ENCODE measurements at places on chromosomes 1 and 21. TPM values are rescaled to one million over a fixed set of nuclear protein-coding genes. Genes with fewer than 3 reads are reported as not detected.
A peak's percentile ranks its signal among the peaks of the same experiment; 100 is the strongest.

The PRR9 gene
- not detected for total RNA-seq

The RAB25 gene
- total RNA-seq: not detected

The POU3F1 gene
- total RNA-seq: 0.28 TPM

The TFAP2E gene
- total RNA-seq: 0.81 TPM

The C1orf94 gene
- not detected for total RNA-seq

The KDF1 gene
- total RNA-seq: not detected

The KCNJ15 gene
- 3.4 TPM for total RNA-seq

The SLAMF6 gene
- total RNA-seq: 0.62 TPM

The BATF3 gene
- total RNA-seq: 10.8 TPM

The SPRR2E gene
- total RNA-seq: not detected

The SH2D1B gene
- total RNA-seq: 0.69 TPM

The SLC45A3 gene
- total RNA-seq: 3.6 TPM

GRCh38 chr1:147169171-147169570 lies 3.1 kb downstream of the PRKAB2 start:
- DNase-seq: no peak

GRCh38 chr1:181094416-181095212 lies 6.1 kb downstream of the IER5 start:
- no peak for DNase-seq

- DNase-seq: no peak
Observed at GRCh38 chr1:154568157-154568815, 708 bp downstream of the CHRNB2 start.

GRCh38 chr1:183097438-183098051 lies 74.3 kb downstream of the LAMC1 start:
- no peak for DNase-seq

DNA sequence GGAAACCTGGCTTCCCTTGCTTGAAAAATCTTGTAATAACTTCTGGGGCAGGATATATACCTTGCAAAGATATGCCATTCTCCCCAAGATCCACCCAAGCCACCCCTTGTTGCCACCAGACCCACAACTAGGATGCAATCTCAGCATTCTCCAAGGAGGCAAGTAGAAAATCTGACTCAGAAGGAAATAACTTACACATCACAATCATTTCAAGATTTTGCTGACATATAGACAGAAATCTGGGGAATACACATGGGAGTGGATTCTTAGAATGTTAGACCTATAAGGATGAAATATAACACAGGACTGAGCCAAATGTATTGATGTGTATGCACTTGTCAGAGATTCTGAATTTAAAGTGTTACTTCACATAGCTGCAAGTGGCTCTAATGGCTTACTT lies 14.8 kb upstream of the ZDHHC18 start:
- DNase-seq: no peak

GRCh38 chr21:36749935-36750575 lies 51.1 kb downstream of the SIM2 start:
- peak; percentile 48 for DNase-seq

GRCh38 chr1:32705516-32705915 lies 2.9 kb upstream of the SYNC start:
- peak; percentile 37 for DNase-seq

DNA sequence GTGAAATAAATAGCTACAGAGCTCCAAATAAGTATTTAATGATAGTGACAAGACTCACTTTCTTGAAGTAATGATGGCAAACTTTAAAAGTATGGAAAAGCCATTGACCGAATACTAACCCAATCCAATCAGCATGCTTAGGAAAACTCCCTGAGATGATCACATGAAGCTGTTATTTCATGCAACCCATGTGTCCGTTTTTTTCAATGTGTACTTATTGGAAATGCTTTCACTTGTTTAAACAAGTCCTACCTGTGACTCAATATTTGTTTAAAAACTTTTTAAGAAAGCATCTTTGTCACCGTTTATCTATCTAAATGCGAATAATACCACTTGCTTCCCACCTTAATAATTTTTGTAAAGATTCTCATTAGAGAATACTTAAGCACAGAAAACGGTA lies 185.8 kb downstream of the NRIP1 start:
- DNase-seq: no peak

DNA sequence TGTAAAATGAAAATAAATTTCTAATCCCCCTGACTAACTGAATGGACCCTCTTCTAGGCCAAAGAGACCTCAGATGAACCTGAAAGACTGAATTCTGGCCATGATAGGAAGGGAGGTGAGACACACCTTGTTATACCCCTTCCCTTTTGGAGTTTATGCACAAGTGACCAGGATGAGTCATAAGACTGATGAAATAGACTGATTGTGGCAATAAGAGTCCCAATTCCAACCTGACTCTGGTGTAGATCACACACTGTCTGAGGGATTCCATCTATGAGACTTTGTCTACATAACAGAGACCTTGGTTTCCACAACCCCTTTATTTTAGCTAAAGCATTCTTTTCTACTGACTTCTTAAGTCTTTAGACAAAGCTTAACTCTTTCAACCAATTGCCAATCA lies 13.5 kb upstream of the OR2G2 start:
- DNase-seq: no peak

DNA sequence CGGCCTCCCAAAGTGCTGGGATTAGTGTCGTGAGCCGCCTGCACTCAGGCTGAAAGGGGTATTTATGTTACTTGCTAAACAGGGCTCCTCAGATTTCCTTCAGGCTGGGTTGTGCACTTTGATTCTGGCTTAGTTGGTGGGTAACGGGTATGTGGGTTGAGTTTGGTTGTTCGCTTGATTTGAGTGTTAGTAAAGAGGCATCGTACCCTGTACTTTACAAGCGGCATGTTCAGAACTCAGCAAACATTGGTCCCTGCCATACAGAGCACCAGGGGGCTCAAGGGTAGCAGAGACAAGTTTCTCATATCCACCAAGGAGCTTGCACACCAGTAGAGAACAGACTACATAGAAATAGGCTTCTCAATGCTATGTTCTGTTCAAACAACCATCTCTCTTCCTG lies 147.8 kb downstream of the PGBD5 start:
- no peak for DNase-seq

GRCh38 chr1:61337441-61337951 lies 255.1 kb downstream of the NFIA start:
- DNase-seq: no peak

DNA sequence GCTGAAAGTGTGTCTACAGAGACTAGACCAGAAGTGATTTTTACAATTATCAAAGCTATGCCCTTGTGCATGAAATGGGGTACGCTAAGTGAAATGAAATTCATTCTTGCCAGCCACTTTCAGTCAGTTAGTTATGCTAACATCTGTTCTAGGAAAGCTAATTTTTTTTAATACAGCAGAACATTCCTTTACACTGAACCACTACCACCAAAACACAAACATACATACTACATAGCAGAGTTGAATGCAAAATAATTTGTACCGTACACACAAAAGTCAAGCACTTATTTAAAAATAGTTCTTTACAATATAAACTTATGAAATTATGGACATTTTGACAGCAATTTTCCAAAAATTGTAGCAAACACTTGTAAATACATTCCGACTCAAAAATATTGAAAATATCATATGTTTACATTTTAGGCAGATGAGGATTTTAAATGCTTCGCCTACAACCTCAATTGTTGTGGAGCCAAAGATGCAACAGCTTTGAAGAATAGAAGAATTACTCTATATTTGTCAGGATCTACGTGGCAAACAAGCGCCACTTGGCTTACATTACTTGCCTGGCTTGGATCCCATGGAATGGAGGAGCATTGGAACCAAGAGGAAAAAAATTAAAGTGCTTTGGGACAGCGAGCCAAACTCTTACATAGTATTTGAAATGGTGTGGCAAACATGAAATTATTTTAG lies 30.6 kb downstream of the WLS start:
- no peak for DNase-seq

DNA sequence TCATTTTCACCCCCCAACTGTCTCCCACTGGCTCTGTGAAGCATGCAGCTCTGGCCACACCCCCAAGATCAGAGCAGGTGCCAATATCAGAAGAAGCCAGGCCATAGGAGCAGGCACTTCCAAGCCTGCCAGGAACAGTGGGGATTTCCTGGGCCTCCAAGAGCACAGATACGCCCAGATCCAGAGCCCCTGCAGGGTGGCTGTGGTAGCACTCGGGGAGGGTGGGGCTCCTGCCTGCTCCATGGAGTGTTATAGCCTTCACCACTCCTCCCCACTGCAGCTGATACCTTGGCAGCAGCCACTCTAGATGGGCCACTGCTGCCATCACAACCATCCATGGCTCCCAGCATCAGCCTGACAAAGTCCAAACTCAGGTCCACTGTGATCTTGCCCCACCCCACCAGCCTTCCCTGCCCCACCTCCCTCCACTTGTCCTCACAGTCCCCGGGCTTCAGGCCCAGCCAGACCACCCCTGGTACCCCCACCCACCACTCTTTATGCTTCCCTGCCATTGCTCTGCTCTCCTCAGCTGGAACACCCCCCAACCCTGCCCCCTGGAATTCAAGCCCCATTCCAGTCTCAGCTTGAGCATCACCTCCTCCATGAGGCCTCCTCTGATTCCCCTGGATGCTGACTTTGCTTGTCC lies 448.3 kb downstream of the MATN1 start:
- no peak for DNase-seq

DNA sequence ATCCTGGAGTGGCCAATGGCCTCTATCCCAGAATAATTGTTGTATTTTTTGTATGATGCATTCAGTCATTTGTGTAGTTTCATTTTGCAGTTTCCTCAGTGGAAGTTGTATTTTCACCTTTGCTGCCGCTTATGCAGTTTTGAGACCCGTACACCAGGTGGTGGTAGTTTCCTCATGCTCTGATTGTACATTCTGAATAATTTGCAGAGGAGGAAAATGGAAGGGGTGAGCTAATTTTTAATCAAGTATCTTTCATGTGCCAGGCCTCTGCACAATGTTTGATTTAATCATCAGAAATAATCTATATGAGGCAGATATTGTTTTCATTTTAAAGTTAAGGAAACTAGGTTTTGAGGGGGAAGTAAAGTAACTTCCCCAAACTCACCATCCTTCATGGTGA lies 29.5 kb downstream of the HLX start:
- no peak for DNase-seq

DNA sequence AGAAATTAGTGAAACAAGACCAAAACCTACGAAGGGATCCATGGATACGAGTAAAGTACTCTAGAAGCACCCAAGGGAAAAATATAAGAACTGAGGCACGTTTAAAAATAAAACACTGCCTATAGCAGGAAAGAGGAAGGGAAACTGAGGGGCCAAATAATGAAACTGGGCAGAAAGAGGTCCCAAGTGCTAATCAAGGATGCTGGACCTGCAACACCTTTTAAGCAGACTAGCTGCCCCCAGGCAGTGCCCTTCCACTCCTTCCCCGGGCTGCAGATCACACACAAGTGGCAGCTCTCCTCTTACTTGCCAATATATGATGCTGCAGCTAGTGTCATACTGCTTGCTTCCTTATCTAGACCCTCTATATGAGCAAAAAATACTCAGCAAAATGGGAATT lies 7.6 kb upstream of the OTUD7B start:
- no peak for DNase-seq

DNA sequence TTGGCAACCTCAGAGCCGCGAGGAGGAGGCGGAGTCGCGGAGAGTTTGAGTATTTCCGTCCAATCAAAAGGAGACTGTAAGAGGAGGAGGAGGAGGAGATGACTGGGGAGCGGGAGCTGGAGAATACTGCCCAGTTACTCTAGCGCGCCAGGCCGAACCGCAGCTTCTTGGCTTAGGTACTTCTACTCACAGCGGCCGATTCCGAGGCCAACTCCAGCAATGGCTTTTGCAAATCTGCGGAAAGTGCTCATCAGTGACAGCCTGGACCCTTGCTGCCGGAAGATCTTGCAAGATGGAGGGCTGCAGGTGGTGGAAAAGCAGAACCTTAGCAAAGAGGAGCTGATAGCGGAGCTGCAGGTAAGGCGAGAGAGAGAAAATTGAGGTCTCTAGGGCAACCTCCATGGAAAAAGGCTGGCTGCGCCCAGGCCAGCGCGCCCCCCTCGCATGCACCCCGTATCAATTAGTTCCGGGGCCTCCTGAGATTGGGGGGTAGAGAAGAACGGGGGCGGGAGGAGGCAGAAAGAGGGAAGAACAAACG lies at the start of gene PHGDH:
Gene PHGDH (plus strand): TSS at position 131 of the 538 bp plus-strand sequence. CDS start 89 bp downstream, at position 220.
- DNase-seq: peak; percentile 90

DNA sequence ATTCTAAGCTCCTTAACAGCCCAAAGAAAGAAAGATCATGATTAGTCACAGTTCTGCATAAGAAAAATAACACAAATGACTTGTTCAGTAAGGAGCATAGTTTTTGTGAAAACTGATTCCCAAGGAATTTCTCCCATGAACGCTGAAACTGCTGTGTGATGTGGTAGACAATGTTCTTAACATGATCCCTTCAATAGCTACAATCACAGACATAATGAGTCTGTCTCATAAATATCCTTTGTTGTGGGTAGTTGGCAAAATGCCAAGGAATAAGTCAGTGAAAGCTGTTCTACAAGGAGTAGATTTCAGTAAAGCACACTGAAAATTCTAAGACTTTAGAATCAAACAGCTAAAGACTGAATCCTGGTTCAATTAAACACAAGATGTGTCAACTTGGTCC lies 404.8 kb downstream of the HLX start:
- no peak for DNase-seq

DNA sequence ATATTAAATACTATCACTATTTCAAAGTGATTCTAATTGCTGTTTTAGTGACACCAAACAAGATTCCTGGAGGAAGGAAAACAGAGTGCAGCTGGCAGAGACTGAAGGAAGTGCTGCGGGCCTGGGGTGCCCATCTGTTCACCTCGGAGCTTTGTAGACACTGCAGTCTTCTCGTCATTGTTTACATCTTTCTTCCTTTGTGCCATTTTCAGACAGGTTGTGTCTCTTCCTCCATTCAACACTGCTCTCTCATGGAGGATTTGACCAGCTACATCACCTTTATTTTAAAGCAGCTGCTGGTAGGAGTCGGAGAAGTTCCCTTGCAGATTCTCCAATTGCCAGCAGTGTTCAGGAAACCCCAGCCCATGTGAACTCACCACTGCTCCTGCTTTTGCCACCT lies 37.3 kb downstream of the ABCA4 start:
- DNase-seq: no peak

DNA sequence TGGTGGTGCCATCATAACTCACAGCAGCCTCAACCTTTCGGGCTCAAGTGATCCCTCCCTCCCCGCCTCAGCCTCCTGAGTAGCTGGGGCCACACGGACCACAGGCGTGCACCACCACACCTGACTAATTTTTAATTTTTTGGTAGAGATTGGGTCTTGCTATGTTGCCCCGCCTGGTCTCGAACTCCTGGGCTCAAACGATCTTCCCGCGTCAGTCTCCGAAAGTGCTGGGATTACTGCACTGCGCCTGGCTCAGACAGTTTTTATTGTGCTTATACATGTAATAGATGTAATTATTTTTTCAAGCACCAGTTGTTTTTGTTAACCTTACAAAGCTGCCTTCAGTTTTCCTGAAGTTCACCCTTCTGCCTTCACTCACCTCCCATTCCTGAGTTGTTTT lies 38.0 kb upstream of the HMGN1 start:
- DNase-seq: peak; percentile 70

- no peak for DNase-seq
Observed at GRCh38 chr1:241997401-241997998, 1.4 kb downstream of the MAP1LC3C start.

DNA sequence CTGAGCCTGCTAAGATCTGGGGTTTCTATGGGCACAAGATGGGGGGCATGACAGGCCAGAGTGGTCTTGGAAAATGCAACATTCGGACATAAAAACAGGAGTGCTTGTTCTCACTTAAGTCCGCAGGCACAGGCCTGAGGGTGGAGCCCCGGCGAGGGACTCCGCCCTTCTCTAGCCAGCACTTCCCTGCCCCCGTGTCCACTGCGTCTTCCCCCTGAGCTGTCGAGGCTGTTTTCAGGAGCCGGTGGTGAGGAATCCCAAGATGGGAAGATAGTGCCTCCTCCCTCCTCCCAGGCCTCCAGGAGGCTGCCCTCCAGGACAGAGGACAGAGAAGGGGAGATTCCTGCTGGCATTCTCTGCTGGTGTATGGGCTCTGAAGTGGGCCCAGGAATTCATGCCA lies 105.2 kb downstream of the TLR5 start:
- no peak for DNase-seq
